ENCODE measurements at places on chromosomes 2 and 18. TPM values are rescaled to one million over a fixed set of nuclear protein-coding genes. Genes with fewer than 3 reads are reported as not detected.

Gene C2orf15
- 4.8 TPM for total RNA-seq

DNA sequence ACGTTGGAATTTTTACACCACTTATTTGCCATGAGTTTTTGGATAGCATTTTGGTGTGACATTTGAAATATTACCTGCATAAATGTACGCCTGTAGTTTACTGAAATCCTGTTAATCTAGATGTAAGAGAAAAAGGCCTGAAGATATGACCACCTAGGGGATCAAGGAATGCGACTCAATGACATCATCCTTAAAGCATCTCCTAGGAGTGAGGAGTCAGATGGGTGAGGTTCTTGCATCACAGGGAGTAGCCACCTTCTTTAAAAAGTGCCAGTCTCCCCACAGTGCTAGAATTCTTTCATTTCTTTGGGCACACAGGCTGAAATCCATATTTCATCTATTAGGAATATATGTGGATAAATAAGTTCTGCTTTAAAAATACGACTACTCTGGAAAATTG is 34.5 kb downstream of the ADCYAP1 start:
- no peak overlapping the region for H3K4me3 ChIP-seq
- H3K27ac ChIP-seq: no peak overlapping the region
- no peaks in the 10 kb centered on the region for H3K36me3 ChIP-seq
- no peaks in the 10 kb centered on the region for H3K4me1 ChIP-seq

GRCh38 chr2:176934869-176935415 is 277.7 kb upstream of the HNRNPA3 start:
- no peaks in the 10 kb centered on the region for H3K27me3 ChIP-seq
- no peak for DNase-seq
- H3K4me3 ChIP-seq: no peak overlapping the region

DNA sequence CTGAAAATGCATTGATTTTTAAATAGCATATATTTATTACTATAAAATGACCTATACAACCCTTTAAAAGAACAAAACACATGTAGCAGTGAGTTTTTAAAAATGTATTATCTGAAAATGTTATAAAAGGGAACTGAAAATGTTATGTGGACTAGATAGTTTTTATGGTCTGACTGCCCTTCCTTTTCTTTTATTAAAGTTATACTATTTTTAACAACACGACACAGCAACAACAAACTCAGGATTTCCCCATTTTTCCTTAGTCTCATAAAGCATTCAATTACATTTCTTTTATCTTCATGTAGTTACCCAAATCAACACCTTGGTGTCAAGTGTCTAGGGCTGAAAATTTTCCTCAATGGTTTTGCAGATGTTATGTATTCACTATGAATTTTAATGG is 132.8 kb upstream of the TMEFF2 start:
- DNase-seq: no peak
- H3K27ac ChIP-seq: no peak overlapping the region
- H3K4me3 ChIP-seq: no peak overlapping the region
- no peaks in the 10 kb centered on the region for H3K27me3 ChIP-seq
- no peaks in the 10 kb centered on the region for H3K4me1 ChIP-seq
- no peaks in the 10 kb centered on the region for H3K36me3 ChIP-seq

- H3K27me3 ChIP-seq: no peaks in the 10 kb centered on the region
- H3K27ac ChIP-seq: no peak overlapping the region
- H3K4me1 ChIP-seq: no peaks in the 10 kb centered on the region
- H3K36me3 ChIP-seq: no peaks in the 10 kb centered on the region
Measured at GRCh38 chr2:181063696-181064095, 83.3 kb downstream of the UBE2E3 start.
